ENCODE measurements at places on chromosomes 2 and 18. TPM values are rescaled to one million over a fixed set of nuclear protein-coding genes. Genes with fewer than 3 reads are reported as not detected.
A peak's percentile ranks its signal among the peaks of the same experiment; 100 is the strongest.

TLX2 gene
- total RNA-seq, result not detected

GRCh38 chr2:224630659-224631550 lies 45.7 kb upstream of the CUL3 start:
- H3K4me1 ChIP-seq, result no peaks in the 10 kb centered on the region
- no peaks in the 10 kb centered on the region for H3K36me3 ChIP-seq
- no peaks in the 10 kb centered on the region for H3K27me3 ChIP-seq

DNA sequence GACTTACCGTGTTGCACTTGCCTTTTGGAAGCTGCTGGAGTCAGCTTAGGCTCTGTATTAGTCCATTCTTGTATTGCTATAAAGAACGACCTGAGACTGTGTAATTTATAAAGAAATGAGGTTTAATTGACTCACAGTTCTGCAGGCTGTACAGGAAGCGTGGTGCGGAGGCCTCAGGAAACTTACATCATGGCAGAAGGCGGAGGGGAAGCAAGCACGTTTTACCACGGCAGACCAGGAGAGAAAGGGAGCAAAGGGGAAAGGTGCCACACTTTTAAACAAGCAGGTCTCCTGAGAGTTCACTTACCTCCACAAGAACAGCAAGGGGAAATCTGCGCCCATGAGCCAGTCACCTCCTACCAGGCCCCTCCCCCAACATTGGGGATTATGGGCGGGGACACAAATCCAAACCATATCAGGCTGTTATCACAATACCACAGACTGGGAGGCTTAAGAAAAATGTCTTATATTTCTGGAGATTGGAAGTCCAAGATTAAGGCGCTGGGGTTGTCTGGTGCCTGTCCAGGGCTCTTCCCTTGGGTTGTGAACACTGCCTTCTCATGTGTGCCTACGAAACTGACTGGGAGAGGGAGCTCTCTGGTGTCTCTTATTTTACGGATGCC lies 3.6 kb upstream of the D2HGDH start:
- no peak for DNase-seq
- no peaks in the 10 kb centered on the region for H3K27me3 ChIP-seq
- H3K36me3 ChIP-seq, result peaks cover 2% of the 10 kb centered on the region
- H3K27ac ChIP-seq, result no peak overlapping the region
- no peak overlapping the region for H3K4me3 ChIP-seq
- peaks cover 11% of the 10 kb centered on the region for H3K4me1 ChIP-seq

GRCh38 chr2:46136481-46136880 lies 160.7 kb upstream of the EPAS1 start:
- DNase-seq, result no peak
- peak overlapping the region; percentile 63 for H3K27ac ChIP-seq
- H3K4me3 ChIP-seq, result no peak overlapping the region

- DNase-seq, result no peak
- H3K4me1 ChIP-seq, result no peaks in the 10 kb centered on the region
- no peaks in the 10 kb centered on the region for H3K27me3 ChIP-seq
- H3K4me3 ChIP-seq, result no peak overlapping the region
These were observed 73.3 kb upstream of the CAPN13 start for GRCh38 chr2:30880516-30880915.

DNA sequence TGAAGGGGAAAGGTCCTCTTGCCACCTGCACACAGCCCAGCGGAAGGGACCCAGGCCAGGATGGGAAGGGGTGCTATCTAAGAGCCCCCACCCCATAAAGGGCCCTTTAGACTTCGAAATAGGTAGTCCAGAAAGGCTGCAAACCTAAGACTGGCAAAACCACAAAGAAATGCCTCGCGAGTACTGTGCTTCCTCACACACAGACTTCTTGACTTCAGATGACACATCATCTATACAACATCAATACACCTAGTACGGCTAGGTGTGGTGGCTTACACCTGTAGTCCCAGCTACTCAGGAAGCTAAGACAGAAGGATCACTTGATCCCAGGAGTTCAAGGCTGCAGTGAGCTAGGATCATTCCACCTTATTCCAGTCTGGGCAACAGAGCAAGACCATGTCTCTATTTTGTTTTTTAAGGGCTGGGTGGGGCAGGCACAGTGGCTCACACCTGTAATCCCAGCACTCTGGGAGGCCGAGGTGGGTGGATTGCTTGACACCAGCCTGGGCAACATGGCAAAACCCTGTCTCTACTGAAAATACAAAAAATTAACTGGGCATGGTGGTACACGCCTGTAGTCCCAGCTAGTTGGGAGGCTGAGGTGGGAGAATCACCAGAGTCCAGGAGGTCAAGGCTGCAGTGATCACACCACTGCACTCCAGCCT lies 125.8 kb downstream of the CABLES1 start:
- no peak for DNase-seq
- no peak overlapping the region for H3K27ac ChIP-seq
- H3K27me3 ChIP-seq, result no peaks in the 10 kb centered on the region
- peaks cover 26% of the 10 kb centered on the region for H3K4me1 ChIP-seq
- H3K4me3 ChIP-seq, result no peak overlapping the region

DNA sequence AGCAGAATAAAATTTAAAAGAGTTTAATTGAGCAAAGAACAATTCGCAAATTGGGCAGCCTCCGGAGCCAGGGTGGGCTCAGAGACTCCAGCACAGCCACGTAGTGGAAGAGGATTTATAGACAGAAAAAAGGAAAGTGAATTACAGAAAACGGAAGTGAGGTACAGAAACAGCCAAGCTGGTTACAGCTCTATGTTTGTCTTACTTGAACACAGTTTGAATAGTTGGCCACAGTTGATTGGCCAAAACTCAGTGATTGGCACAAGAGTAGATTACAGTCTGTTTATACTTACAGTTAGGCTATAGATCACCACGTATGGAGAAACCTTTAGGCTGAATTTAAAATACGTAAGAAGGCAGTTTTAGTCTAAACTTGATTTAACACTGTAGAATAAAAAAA lies 78.8 kb upstream of the NEDD4L start:
- H3K4me1 ChIP-seq, result no peaks in the 10 kb centered on the region
- H3K27me3 ChIP-seq, result no peaks in the 10 kb centered on the region
- H3K36me3 ChIP-seq, result no peaks in the 10 kb centered on the region
- no peak for DNase-seq

DNA sequence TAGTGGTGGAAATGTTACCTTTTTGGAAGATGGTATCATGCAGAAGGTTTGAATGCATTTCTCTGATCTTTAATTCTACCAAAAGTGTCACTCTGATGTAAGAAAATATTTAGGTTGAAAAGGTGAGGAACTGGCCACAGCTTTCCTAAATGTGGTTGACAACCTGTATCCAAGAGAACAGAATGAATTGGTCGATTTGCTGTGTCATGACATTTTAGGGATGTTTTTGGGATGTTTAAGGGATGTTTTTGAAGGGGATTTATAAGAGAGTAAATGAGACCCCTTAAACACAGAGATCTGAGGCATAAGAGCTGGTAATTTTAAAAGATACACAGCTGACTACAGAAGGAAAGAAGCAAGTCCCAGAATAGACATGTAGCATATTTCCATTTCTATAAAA lies 270.8 kb upstream of the EPAS1 start:
- no peak overlapping the region for H3K27ac ChIP-seq
- no peak overlapping the region for H3K4me3 ChIP-seq
- DNase-seq, result no peak
- no peaks in the 10 kb centered on the region for H3K36me3 ChIP-seq

DNA sequence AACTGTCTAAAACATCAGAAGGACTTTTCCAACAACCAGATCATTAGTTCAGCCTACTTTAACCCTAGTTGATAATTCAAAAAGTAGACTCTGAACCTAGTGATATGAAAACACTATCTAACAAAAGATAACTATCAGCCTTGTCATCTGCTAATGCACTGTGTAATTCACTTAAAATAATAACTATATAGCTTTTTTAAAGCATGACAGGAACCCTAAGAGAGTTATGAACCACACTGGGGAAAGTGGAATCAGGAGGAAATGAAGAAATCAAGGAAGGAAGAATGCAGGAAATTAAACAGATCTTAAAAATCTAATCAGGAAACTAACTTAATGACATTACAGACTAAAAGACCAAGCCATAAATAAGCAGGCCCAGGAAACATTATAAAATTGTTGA lies 9.0 kb downstream of the B4GALT6 start:
- H3K36me3 ChIP-seq, result no peaks in the 10 kb centered on the region
- no peaks in the 10 kb centered on the region for H3K27me3 ChIP-seq
- H3K4me3 ChIP-seq, result no peak overlapping the region
- peaks cover 20% of the 10 kb centered on the region for H3K4me1 ChIP-seq
- no peak for DNase-seq
- no peak overlapping the region for H3K27ac ChIP-seq

- H3K27ac ChIP-seq, result no peak overlapping the region
- H3K27me3 ChIP-seq, result no peaks in the 10 kb centered on the region
- no peak overlapping the region for H3K4me3 ChIP-seq
- no peak for DNase-seq
These were observed 22.5 kb downstream of the ALS2 start for GRCh38 chr2:201758234-201758633.

DNA sequence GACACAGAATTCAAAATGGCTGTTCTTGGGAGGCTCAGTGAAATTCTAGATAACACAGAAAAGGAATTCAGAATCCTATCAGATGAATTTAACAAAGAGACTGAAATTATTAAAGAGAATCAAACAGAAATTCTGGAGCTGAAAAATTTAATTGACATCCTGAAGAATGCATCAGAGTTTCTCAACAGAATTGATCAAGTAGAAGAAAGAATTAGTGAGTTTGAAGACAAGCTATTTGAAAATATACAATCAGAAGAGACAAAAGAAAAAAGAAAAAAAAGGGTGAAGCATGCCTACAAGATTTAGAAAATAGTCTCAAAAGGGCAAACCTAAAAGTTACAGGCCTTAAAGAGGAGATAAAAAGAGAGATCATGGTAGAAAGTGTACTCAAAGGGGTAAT lies 12.0 kb upstream of the RANBP2 start:
- H3K36me3 ChIP-seq, result no peaks in the 10 kb centered on the region
- H3K4me3 ChIP-seq, result no peak overlapping the region
- H3K27ac ChIP-seq, result no peak overlapping the region

DNA sequence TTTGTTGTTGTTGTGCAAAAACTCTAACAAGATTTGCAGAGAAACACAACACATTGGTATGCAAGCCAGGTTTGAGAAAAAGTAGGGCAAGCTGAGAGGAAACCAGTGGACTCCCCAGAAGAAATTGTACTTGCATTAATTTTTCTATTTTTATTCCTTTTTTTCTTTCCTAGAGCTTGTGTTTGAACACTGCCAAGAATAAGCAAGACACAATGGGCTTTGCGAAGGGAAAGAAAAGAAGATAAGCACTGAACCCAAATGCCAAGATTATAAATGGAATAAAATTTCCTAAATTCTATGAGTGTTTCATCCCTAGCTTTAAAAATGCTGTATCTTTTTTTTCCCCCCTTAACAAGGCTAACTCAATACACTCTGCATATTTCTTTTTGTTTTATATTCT lies 17.0 kb upstream of the CYTIP start:
- H3K27ac ChIP-seq, result no peak overlapping the region
- no peak for DNase-seq
- no peaks in the 10 kb centered on the region for H3K4me1 ChIP-seq

DNA sequence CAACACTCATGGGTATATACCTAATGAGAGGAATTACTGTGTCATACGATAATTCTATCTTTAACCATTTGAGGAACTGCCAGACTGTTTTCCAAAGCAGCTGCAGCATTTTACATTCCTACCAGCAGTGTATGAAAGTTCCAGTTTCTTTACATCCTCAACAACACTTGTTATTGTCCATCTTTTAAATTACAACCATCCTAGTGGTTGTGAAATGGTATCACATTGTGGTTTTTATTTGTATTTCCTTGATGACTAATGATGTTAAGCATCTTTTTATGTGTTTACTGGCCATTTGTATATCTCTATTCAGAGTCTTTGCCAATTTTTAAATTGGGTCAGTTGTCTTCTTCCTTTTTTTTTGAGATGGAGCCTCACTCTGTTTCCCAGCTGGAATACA lies 4.0 kb upstream of the CKAP2L start:
- H3K27ac ChIP-seq, result no peak overlapping the region
- no peaks in the 10 kb centered on the region for H3K27me3 ChIP-seq
- H3K4me3 ChIP-seq, result no peak overlapping the region
- H3K36me3 ChIP-seq, result no peaks in the 10 kb centered on the region

DNA sequence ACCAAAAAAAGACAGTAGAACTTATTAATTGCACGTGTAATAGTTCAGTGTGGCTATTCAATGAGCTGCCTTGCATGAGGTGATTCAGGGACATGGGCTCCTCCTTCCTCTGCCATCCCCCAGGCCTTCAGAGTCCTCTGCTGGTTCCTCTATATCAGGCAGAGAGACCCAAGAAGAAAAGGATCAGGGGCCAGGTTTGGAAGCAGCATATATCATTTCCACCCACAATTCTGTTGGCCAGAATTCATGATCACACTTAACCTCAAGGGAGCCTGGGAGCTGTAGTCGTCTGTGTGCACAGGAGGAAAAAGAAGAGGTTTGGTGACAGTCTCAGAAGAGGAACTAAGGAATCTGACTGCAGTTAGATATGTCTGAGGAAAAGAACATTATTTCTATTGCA lies 114.0 kb upstream of the GLS start:
- H3K36me3 ChIP-seq, result no peaks in the 10 kb centered on the region
- H3K4me1 ChIP-seq, result peaks cover 15% of the 10 kb centered on the region
- no peaks in the 10 kb centered on the region for H3K27me3 ChIP-seq
- no peak for DNase-seq
- no peak overlapping the region for H3K4me3 ChIP-seq

GRCh38 chr18:10453261-10453805 lies 1.1 kb upstream of the APCDD1 start:
- no peak overlapping the region for H3K27ac ChIP-seq
- DNase-seq, result no peak
- H3K36me3 ChIP-seq, result no peaks in the 10 kb centered on the region
- H3K4me3 ChIP-seq, result no peak overlapping the region

DNA sequence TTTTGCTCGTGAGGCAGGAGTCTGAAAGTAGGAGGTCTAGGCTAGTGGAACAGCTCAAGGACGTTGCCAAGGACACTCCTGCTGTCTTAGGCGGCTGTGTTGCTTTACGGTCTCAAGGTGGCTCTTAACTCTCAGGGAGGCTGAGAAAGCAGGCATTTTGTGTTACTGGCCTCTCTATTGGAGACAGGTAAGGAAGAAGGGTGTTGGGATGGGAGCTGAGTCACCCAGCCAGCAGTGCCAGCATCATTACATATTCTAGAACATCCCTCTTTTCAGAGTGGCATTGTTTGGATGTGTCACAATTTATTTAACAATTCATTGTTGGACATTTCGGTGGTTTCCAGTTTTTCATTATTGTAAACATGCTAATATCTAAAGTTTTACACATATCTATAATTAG lies 30.8 kb upstream of the TMEM214 start:
- H3K27ac ChIP-seq, result no peak overlapping the region
- peaks cover 6% of the 10 kb centered on the region for H3K27me3 ChIP-seq
- H3K4me3 ChIP-seq, result no peak overlapping the region
- no peak for DNase-seq

- DNase-seq, result peak; percentile 72
- H3K27me3 ChIP-seq, result no peaks in the 10 kb centered on the region
- no peak overlapping the region for H3K27ac ChIP-seq
- no peak overlapping the region for H3K4me3 ChIP-seq
These were observed 139.2 kb downstream of the LAMA3 start for GRCh38 chr18:23828426-23828825.

GRCh38 chr2:54773838-54774237 lies 50.4 kb downstream of the EML6 start:
- H3K4me3 ChIP-seq, result no peak overlapping the region
- no peak for DNase-seq
- H3K4me1 ChIP-seq, result peaks cover 26% of the 10 kb centered on the region
- H3K36me3 ChIP-seq, result no peaks in the 10 kb centered on the region
- no peak overlapping the region for H3K27ac ChIP-seq

Measured in astrocyte (in vitro differentiated cells and primary cell).